ENCODE measurements at places on chromosomes 4 and X.

- DNase-seq = no peak
Observed at GRCh38 chrX:103081051-103081450, 11.9 kb downstream of the NXF3 start.

DNA sequence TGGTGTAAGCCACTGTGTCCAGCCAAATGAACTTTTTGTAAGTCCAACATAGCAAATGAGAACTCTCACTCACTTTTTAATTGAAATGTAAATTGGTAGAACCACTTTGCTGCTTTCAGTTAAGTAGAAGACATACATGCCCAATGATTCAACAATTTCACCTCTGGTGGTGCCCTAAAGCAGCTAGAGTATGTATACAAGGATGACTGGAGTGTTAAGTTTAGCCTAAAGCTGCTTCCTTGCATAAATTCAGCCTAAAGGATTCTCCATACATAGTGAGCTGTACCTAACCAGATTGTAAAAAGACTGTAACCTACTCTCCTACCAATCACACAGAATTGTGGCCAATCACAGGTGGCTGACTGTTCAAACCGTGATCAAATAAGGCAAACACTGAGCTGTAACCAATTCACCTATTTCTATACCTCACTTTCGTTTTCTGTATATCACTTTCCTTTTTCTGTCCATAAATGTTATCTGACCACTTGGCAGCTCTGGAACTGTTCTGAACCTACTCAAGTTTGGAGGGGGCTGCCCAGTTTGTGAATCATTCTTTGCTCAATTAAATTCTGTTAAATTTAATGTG, 39.9 kb downstream of the PDS5A start:
- DNase-seq = no peak

- no peak for DNase-seq
Observed at GRCh38 chr4:108417923-108418322, 202.5 kb upstream of the RPL34 start.

- DNase-seq = no peak
Observed at GRCh38 chr4:152530600-152530999, 5.3 kb downstream of the FBXW7 start.

- no peak for DNase-seq
Observed at GRCh38 chrX:110514509-110514908, 155.9 kb downstream of the RTL9 start.

All from MCF 10A (cell line).